ENCODE measurements at places on chromosomes 4 and X.

DNA sequence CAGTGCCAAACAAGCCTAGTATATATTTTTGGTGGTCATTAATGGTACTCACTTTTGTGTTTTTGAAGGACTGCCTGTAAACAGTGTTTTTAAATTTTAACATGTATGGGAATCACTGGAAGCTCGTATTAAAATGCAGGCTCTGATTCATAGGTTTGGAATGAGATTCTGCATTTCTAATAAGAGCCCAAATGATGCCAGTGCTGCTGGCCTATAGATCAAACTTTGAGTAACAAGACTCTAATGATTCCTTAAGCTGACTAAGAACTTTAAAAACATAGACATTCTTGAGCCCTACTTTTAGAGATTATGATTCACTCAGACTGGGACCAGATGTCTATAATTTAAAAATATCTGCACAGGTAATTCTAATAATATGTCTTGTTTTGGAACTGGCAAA lies 823.2 kb upstream of the LCORL start:
- DNase-seq = no peak

GRCh38 chr4:83686166-83686565 lies 150.3 kb downstream of the GPAT3 start:
- no peak for DNase-seq

DNA sequence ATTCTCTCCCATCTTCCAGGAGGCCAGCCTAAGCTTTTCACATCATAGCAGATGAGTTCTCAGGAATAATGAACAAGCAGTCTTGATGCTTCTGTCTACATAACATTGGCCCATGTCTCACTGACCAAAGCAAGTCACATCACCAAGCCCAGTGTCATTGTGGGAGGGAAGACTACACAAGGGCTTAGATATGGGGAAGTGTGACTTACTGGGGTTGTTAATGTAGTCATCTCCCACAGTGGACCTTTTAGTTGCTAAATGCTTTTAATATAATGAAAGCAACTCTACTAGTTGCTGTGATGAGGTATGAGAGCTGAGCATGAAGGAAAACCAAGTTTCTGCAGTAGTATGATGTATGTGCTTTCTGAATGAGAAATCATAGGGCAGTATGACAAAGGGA lies 40.5 kb downstream of the TSPAN7 start:
- no peak for DNase-seq

DNA sequence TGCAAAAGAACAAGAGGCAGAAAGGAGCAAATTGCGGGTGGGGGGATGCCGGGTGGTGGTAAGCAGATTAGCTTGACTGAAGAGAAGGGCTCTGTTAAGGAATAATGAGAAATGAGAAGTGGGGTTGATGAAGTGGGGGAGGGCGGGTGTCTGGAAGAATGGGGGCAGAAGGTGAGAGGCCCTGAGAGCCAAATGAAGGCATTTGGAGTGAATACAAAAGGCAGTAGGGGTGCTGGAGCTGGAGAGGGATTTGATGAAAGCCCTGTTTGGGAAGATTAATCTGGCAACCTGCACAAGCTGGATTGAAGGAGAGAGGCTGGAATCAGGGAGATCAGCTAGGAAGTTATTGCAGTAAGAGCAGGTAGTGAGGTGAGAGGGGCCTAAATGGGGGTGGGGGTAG lies 82.1 kb downstream of the GUCY2F start:
- DNase-seq = no peak

DNA sequence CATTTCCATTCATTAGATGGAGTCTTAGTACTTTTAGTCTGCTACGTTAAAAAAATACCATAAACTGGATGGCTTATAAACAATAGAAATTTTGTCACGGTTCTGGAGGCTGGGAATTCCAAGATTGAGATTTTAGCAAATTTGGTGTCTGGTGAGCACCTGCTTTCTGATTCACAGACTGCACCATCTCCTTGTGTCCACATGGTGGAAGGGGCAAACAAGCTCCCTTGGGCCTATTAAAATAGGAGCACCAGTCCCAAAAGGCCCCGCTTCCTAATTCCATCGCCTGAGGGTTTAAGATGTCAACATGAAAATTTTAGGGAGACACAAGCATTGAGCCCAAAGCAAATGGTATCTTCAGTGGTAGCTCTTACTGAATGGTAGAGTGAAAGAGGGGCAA lies 120.5 kb upstream of the MAP9 start:
- DNase-seq = no peak
